ENCODE measurements at places on chromosomes 3 and 15.

DNA sequence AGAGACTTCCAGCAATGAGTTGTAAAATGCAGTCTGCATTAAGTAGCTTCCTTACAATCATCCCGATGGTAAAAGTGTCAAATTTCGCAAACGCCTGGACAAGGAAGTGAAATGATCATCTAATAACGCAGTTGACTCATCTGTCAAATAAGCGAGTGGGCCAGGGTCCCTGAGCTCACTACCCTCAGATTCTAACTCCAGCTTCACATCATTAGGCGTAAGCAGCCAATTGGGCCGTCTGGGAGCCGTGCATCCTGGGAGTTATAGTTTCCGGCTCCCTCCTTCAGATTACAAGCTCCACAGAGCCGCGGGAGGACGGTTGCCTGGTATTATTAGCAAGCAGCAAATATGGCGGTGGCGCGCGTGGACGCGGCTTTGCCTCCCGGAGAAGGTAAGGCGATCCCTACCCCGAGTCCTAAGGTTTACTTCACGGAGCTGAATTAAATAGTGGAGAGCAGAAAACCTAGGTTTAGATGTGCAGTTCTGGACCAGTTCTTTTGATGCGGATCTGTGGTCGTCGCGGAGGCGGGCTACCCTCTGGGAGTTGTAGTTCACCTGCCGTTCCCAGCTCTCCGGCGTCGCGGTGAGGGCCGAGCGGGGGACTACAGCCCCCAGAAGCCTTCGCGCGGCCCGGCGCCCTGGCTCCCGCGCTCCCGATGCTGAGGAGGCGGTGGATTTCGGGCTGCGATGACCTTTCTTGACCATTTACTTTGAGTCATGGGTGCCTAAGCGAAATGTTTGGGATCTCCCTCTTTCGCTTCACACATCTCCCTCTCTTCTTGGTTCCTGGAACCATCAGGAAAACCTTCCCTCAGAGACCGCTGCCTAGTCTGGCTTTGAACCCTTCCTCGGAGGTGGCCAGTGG, at the start of gene CEP97:
Gene CEP97 (plus strand): TSS at position 286 of the 865 bp plus-strand sequence. CDS start 63 bp downstream, at position 349.
- H3K27me3 ChIP-seq, result no peaks in the 10 kb centered on the region
- peak within 1 kb of the TSS; percentile 92 for H3K4me3 ChIP-seq

- H3K4me1 ChIP-seq, result no peaks in the 10 kb centered on the region
- no peak overlapping the region for H3K4me3 ChIP-seq
- DNase-seq, result no peak
Observed at GRCh38 chr15:26943866-26944265, 27.1 kb upstream of the GABRG3 start.

- DNase-seq, result peak; percentile 93
- H3K4me1 ChIP-seq, result peaks cover 36% of the 10 kb centered on the region
- H3K4me3 ChIP-seq, result no peak overlapping the region
- H3K36me3 ChIP-seq, result peaks cover 3% of the 10 kb centered on the region
- peaks cover 30% of the 10 kb centered on the region for H3K27me3 ChIP-seq
Observed at GRCh38 chr3:197394464-197395321, 96.3 kb upstream of the DLG1 start.

GRCh38 chr3:37990527-37990926, at the start of gene VILL:
Gene VILL (plus strand): TSS chr3:37990786. CDS start chr3:37993673, 2,887 bp downstream.
- H3K27ac ChIP-seq, result no peak within 1 kb of the TSS
- no peak for DNase-seq
- H3K4me1 ChIP-seq, result peaks cover 21% of the 10 kb centered on the region
- H3K4me3 ChIP-seq, result no peak within 1 kb of the TSS

DNA sequence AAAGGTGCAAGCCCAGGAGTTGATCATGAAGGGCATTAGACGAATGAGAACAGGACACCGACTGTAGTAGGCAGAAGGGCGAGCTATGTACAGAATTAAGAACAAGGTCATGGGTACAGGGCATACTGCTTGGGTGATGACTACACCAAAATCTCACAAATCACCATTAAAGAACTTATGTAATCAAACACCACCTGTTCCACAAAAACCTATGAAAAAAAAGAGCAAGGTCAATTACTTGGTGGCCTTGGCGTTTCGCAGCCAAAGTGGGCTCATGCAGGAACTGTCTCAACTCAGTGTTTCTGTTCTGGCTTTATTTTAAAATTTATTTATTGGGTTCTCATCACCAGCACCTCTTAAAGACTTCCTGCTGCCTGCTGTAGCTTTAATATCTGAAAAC, 2.1 kb downstream of the KAT2B start:
- H3K4me1 ChIP-seq, result peaks cover 61% of the 10 kb centered on the region
- no peak for DNase-seq
- H3K27me3 ChIP-seq, result no peaks in the 10 kb centered on the region
- H3K27ac ChIP-seq, result peak overlapping the region; percentile 97
- H3K4me3 ChIP-seq, result peak overlapping the region; percentile 93

GRCh38 chr15:67358812-67359211, 104.2 kb downstream of the IQCH start:
- no peak overlapping the region for H3K27ac ChIP-seq
- H3K4me3 ChIP-seq, result no peak overlapping the region
- H3K27me3 ChIP-seq, result peaks cover 12% of the 10 kb centered on the region
- no peak for DNase-seq

DNA sequence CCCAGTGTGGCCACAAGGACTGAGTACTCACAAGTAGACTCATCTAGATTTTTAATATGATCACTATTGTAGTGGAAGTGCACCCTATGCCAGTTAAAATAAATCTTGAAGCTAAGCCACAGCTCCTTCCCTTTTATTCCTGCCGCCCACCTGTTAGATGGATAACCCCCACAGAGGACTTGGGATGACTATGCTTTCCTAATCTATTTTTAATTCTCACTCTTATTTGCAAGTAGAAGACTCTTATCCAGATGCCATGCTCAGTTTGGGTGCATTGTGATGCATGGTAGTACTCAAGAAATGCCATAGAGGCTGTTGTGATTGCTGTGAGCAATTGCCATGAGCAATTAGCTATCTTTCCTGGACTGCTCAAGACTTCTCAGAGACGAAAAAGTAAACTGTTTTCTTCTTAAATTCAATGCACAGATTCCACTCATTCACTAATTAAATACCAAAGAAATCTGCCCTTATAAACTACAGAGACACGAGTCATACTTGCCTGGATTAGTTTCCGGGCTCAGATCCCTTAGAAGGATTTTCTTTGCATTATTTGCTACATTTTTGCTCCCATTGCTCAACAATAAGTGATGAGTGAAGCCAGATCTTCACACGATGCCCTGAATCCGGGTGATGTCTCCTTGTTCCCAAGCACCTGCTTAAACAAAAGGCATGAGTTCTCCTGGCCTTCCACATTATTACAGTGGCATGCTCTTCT, 472.1 kb downstream of the SOX2 start:
- no peak overlapping the region for H3K4me3 ChIP-seq
- no peaks in the 10 kb centered on the region for H3K36me3 ChIP-seq
- DNase-seq, result no peak
- H3K27ac ChIP-seq, result no peak overlapping the region

- DNase-seq, result no peak
- H3K27ac ChIP-seq, result no peak overlapping the region
- peaks cover 17% of the 10 kb centered on the region for H3K27me3 ChIP-seq
- H3K4me1 ChIP-seq, result peaks cover 4% of the 10 kb centered on the region
Observed at GRCh38 chr3:186281176-186281575, 80.9 kb downstream of the DGKG start.
